ENCODE measurements at places on chromosomes 6 and 20. TPM values are rescaled to one million over a fixed set of nuclear protein-coding genes. Genes with fewer than 3 reads are reported as not detected.

HSPA1L gene
- 3.5 TPM for total RNA-seq

ETV7 gene
- total RNA-seq = 2.6 TPM

- no peak for DNase-seq
Measured at GRCh38 chr6:113363048-113363798, 493.9 kb upstream of the MARCKS start.

DNA sequence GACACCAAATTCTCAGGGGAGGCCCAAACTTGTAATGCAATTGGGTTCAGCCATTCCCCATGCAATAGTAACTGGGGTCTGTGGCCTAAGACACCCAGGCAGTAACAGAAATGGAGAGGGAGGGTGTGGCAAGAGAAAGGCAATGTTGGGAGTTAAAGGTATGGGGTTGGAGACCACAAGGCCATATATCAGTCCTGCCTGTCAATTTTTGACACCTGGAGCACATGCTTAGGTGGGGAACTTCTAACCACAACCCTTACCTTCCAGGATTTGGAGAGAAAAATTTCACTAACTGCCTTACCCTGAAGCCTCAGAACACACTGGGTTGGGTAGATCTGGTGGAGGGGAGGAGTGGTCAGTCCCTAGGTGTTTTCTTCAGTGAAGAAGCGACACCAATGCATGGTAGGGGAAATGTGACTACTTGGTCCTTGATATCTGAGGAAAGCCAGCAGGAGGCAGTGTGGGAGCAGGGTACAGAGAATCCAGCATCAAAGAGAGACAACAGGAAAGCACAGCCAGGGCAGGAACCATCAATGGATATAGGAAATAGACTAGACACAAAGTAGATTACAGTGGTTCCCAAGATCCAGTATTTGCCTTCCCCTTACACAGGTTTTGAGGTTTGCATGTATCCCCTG, 6.8 kb upstream of the USP49 start:
- peak; percentile 39 for DNase-seq

GRCh38 chr6:40807484-40807883, 220.3 kb upstream of the LRFN2 start:
- DNase-seq = no peak

Measured in T-helper 17 cell (primary cell).